ENCODE measurements at places on chromosomes 12 and 14.

DNA sequence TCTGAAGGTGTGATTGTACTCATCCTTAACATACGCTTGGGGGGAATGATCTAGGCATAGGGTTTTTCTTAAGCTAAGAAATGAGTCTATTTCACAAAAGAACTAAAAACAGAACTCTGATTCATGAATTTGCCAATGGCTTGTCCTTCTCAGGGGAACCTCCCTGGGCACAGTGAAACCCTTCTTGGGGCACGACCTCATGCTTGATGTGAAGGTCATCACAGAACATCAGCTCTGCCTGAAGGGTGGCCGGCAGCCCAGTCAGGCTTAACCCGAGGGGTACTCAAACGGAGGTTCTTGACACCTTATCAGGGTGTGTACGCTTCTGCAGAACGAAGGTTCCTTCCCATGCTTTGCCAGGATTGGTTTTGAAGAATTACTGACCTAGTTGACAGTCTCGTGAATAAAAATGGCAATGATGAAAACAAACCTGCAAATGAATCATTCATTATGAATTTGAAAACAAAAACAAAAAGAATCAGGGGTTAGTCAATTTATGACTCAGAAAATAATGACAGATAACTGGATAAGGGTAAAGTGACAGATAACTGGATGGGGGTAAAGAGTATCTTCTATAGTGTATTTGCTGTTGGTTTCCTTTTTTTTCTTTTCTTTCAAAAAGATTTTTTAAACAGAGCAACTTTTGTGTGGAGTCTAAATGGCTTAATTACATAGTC lies 86.4 kb downstream of the GALNT8 start:
- DNase-seq: no peak

DNA sequence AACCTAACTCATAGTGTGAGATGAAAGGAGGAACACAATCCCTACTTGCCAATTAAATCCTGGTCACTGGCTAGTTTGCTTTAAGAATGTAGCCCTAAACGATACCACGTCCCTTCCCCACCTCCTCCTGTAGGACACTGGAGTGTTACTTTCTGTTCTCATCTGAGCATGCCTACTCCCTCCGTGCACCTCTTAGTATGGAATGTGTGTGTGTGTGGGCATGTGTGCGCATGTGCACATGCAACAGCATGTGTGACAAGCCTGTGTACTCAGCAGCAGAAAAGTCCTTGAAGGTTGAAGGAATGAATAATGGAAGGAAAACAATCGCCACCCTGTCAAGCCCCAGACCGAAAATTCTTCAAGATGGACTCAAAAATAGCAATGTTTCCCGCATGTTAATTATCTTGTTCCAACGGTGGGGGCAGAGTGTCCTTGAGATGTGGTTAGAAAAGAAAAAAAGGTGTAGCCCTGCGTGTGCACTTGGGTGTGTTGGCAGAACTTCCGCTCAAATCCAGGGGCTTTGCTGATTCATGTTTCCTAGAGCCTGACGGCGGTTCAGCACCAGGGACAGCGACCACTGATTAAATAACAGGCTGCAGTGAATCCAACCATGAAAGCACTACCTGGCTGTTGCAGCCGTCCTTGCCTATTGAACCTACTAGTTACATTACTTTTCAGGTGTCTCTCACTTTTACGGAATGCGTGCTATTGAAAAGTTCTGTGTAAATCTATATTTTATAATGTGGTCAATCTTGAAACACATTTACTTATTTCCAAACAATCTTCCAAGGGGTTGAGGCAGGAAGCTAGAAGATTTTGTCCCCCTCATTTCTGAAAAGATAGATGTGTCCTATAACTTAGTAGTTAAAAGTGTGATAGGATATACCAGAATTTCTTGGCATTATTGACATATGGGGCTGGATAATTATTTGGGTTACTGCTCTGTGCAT lies 79.8 kb downstream of the SRRM4 start:
- peak; percentile 13 for DNase-seq

- no peak for DNase-seq
Measured at GRCh38 chr14:36344211-36344610, 23.8 kb upstream of the MBIP start.

DNA sequence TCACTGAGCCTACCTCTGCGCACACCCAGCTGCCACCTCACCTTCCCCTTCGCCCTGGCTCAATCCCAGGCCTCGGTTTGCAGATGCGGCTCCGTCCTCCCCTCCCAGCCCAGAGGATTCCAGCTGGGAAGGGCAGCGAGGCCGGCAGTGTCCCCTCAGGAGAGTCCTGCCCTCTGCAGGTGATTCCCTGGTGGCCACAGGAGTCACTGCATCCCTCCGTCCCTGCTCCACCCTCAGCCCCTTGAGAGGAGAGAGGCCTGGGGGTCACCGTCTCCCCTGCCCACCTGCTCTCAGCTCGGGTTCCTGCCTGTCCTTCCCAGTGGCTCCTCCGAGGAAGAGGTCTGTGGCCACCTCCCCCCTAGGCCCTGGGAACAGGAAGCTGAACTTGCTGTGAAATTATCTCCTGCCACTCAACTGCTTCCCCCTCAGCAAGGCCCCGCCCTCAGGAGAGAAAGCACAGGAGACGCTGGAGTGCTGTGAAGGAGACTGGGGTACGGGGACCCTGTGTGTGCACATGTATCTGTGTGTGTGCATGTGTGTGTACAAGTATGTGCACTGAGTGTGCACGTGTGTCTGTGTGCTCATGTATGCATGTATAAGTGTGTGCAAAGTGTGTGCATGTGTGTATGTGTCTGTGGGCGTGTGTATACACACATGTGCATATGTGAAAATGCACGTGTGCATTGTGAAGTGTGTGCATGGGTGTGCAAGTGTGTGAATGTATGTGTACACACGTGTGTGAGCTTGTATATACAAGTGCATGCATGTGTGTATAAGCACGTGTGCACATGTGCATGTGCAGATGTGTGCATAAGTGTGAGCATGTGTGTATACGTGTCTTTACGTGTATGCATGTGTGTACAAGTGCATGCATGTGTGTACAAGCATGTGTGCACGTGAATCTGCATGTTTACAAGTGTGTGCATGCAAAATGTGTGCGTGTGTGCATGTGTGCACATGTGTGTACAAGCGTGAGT lies 13.2 kb upstream of the GALNT9 start:
- no peak for DNase-seq

All from GM19239 (cell line).